ENCODE measurements at places on chromosomes 5 and 9.

DNA sequence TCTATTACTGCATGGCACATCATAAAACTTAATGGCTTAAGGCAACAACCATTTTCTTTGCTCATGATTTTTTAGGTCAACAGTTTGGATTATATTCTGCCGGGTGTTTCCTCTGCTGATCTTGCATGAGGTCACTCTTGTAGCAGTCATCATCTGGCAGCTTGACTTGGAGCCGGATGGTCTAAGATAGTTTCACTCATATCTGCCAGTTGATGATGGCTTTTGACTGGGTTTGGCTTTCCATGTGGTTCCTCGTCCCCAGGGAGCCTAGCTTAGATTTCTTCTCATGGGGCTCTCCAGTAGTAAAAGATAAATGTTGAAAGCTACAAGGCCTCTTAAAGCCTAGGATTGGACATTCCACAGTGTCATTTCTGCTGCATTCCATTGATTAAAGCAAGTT, 27.4 kb downstream of the LNPEP start:
- peak; percentile 43 for DNase-seq

DNA sequence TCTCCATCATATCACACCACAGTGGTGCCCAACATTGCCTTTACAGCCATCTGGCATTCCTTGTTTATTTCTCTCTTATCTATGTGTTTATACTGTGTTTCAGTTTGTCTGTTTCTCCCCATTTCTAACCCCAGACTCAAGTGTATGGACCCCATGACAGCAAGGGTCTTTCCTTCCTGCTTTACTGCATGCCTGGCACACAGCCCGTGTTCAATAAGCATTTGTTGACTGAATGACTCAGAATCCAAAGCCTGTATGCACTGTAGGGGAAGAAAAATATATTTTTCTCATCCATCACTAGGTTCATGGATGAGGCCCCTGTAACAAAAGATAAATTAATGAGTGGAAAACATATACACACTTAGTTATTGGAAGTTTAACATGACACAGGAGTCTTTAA, 190.8 kb upstream of the SEMA6A start:
- no peak for DNase-seq

- DNase-seq = no peak
Measured at GRCh38 chr5:172872997-172873491, 39.0 kb downstream of the ERGIC1 start.

- no peak for DNase-seq
Measured at GRCh38 chr9:137716694-137717287, 98.0 kb downstream of the EHMT1 start.

- no peak for DNase-seq
Measured at GRCh38 chr5:1295650-1296037, 776 bp upstream of the TERT start.

DNA sequence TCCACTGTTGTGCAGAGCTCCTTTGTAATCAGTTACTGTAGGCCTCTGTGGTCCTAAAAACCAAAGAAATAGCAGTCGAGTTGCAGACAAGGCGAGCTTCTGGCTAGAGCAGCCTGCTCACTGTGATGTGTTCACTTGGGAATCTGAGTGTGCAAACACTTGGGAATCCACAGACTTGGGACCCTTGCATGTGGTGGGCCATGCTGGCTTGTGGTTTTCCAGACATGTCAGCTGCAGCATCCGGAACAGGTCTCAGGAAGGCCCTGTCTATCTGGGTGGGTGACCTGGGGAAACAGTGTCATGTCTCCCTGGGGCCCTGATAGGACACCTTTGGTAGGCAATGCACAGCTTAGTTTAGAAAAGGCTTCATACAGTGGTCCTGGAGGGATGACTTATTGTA, 66.4 kb downstream of the WWC1 start:
- DNase-seq = no peak

- no peak for DNase-seq
Measured at GRCh38 chr5:102811972-102812371, 56.9 kb downstream of the PAM start.

GRCh38 chr5:178437386-178438075, 152.7 kb downstream of the COL23A1 start:
- DNase-seq = no peak

DNA sequence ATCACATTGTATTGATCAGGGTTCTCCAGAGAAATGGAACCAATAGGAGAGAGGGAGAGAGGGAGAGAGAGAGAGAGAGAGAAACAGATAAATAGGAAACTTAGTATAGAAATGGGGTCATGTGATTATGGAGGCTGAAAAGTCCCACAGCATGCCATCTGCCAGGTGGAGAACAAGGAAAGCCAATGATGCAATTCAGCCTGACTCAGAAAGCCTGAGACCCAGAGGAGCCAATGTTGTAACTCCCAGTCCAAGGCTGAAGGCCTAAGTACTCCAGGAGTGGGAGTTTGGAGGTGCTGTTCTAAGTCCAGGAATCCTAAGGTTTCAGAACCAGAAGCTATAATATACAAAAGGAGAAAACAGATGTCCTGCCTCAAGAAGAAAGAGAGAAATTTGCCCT, 48.4 kb upstream of the ISOC1 start:
- no peak for DNase-seq

GRCh38 chr9:27847818-27848217, 274.5 kb upstream of the C9orf72 start:
- DNase-seq = no peak

- DNase-seq = no peak
Measured at GRCh38 chr9:130696139-130696650, 2.6 kb downstream of the EXOSC2 start.

DNA sequence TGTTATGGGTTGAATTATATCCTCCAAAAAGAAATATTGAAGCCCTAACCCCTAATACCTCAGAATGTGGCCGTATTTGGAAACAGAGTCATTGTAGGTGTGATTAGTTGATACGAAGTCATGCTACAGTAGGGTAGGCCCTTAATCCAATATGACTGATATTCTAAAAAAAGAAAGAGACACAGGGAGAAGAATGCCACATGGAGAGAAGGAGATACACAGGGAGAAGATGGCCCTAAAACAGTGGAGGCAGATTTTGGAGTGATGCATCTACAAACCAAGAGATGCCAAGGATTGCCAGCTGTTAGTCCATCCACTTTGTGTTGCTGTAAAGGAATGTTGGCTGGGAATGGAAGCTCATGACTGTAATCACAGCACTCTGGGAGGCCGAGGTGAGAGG, 21.3 kb downstream of the ARRDC3 start:
- no peak for DNase-seq

- no peak for DNase-seq
Measured at GRCh38 chr9:88937248-88937647, 54.0 kb upstream of the S1PR3 start.

DNA sequence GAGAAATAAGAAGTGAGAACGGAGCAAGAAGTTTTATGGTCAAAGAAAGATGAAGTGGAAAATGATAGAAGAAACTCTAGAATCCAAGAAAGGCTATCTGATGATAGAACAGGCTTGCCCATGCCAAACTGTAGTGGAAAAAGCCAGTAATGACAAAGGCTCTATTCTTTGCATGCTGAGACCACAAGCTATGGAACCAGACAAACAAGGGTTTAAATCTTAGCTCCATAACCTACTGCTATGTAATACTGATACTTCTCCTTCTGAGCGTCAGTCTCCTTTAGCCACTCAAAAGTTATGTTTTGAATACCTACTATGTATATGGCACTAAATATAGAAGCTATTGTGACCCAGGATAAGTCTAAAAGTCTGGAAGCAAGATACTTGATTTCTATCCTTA, 51.2 kb upstream of the TRIM32 start:
- DNase-seq = no peak

DNA sequence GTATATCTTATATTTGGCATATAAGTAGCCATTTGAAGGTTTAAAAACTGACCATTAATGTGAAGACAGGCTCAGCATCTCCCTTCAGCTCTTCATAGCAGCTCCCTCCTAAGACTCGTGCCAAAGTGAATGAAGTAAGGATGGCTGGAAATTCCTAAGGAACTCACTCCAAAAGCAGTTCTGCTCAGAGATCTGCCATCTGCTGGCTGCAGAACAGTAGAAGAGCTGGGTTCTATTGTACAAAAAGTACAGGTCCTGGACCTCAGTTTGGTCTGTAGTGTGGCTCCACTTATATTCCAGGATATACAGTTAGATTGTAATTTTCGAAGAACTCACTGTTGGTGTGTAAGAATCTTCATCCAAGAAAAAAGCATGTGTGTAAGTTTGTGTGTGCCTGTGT, 104.9 kb upstream of the RUSC2 start:
- DNase-seq = no peak

GRCh38 chr9:130912932-130913598, 16.5 kb upstream of the QRFP start:
- no peak for DNase-seq

DNA sequence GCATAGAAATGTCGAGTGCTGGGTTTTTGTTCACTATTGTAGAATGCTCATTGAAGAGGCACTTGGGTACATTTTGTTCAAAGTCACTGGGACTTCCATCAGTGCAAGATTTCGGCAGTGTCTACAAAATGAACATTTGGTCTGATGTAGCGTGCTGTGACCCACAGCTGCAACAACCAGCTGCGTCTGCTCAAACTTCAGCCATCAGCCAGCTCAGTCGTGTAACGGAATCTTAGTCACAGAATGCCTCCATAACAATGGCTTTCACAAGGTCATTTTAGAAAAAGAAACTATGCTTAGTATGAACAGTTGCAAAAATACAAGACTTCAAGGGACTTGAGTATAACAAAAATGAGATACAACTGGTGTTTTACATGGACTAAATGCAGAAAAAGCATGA, 828.1 kb upstream of the GRAMD2B start:
- no peak for DNase-seq

DNA sequence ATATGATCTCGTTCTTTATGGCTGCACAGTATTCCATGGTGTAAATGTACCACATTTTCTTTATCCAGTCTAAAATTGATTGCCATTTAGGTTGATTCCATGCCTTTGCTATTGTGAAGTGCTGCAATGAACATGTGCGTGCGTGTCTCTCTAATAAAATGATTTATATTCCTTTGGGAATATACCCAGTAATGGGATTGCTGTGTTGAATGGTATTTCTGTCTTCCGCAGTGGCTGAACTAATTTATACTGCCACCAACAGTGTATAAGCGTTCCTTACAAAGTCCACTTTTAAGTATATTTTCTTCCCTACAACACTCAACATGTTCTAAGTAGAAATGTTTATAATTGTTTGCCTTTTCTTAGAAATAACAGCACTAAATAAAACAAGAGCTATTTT, 521.9 kb downstream of the DTWD2 start:
- no peak for DNase-seq

- DNase-seq = no peak
Measured at GRCh38 chr9:73179589-73179988, 27.9 kb downstream of the ANXA1 start.

DNA sequence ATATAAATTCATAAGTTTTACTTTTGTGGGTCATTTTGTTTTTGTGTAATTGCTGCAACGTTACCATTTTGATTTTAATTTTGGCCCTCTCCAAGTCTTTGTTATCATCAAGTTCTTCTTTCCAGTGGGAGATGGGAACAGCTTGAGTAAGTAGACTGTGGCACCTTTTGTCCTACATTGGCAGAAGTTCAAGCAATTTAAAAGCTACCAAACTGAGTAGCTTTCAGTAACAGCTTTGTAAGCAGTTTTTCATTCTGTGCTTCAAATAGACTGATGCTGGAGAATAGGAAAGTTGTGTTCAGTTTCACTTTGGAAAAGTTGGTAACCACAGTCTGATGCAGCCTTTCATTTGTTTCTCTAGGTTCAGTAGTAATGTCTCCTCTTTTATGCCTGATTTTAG, 47.8 kb upstream of the TMED7 start:
- no peak for DNase-seq

DNA sequence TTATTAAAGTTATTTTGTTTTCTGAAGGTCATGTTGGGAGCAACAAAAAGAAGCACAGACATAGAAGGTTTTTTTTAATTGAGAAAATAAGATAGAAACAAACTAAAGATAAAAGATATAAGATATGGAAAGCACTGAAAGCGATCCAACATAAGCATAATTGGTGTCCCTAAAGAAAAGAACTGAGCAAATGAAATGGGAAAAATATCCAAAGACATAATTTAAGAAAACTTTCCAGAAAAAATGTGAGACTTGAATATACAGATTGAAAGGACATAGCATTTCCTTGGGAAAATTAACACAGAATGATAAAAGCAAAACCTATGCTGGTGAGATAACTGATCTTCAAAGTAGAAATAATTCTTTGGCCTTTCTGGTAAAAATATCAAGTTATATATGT, 289.3 kb downstream of the KIAA0825 start:
- DNase-seq = no peak

DNA sequence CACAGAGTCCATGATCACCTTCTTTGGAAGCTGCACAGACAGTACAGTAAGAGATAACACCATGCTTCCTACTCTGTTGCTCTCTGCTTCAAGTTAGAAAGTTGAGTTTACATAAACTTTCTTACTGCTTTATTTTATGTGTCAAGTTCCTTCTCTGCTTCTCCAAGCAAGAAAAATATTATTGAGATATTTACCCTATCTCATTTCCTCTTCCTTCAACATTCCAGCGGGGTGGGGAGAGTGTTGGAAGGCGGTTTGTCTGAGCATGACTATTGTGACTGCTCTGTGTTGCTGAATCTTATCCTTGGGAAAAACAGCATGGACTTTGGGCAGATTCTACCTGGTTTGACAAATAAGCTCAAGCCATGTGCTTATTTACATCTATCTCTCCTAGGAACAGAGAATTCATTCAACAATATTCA, 66.9 kb upstream of the EPB41L4A start:
- no peak for DNase-seq

GRCh38 chr9:133534346-133535291, at the start of gene ADAMTSL2:
Gene ADAMTSL2, plus strand, starts transcription at chr9:133534704. Its CDS starts 2,009 bp downstream, at chr9:133536713.
- DNase-seq = peak; percentile 47

- DNase-seq = no peak
Measured at GRCh38 chr5:106290841-106291240, 1379.9 kb downstream of the EFNA5 start.
